ENCODE measurements at places on chromosomes 1 and 21.

GRCh38 chr1:214551436-214552173 is at the start of gene PTPN14:
TSS of gene PTPN14 (minus strand) at chr1:214551602. CDS start at chr1:214464803, 86,799 bp downstream.
- no peak for DNase-seq

DNA sequence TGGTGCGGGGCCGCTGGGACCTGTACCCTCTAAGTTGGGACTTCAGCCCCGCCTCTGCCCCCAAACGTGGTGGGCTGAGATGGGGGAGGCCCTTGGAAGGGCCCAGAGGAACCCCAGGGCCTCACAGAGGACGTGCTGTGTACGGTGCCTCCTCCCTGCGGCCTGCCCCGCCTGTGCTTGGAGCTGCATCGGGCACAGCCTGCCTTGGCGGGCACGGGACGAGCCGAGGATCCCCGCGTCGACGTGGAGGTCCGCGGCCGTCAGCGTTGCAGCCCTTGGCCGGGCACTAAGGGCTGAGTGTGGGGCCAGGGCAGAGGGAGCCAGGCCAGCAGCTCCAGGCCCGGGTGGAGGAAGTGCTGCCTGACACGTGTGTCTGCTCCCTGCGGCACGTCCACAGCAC is 43.4 kb downstream of the PRKCZ start:
- DNase-seq = no peak

DNA sequence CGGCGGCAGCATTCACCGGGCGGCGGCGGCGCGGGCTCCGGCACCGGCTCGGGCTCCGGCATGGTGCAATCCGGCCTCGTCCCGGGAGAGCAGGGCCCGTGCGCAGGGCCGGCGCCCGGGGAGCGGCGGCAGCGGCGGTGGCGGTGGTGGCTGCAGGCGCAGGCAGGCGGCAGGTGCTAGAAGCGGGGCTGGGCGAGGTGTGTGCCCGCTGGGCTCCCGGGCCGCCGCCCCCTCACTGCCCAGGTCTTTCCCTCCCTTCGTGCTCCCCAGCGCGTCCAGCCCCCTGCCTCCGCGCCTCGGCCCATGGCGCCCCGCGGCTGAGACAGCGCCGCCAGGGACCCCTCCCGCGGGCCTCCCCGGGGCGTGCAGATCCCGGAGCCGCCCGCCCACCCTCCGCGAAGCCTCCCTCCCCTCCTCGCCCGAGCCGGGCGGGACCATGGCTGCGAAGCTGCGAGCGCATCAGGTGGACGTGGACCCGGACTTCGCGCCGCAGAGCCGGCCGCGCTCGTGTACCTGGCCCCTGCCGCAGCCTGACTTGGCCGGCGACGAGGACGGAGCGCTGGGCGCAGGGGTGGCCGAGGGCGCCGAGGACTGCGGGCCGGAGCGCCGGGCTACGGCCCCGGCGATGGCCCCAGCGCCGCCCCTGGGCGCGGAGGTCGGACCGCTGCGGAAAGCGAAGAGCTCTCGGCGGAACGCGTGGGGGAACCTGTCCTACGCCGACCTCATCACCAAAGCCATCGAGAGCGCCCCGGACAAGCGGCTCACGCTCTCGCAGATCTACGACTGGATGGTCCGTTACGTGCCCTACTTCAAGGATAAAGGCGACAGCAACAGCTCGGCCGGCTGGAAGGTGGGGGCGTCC is 492 bp downstream of the FOXO6 start:
- no peak for DNase-seq

- no peak for DNase-seq
Observed at GRCh38 chr21:42298237-42298636, 17.0 kb downstream of the TFF3 start.

- no peak for DNase-seq
Observed at GRCh38 chr1:164876398-164877116, 317.6 kb downstream of the PBX1 start.

DNA sequence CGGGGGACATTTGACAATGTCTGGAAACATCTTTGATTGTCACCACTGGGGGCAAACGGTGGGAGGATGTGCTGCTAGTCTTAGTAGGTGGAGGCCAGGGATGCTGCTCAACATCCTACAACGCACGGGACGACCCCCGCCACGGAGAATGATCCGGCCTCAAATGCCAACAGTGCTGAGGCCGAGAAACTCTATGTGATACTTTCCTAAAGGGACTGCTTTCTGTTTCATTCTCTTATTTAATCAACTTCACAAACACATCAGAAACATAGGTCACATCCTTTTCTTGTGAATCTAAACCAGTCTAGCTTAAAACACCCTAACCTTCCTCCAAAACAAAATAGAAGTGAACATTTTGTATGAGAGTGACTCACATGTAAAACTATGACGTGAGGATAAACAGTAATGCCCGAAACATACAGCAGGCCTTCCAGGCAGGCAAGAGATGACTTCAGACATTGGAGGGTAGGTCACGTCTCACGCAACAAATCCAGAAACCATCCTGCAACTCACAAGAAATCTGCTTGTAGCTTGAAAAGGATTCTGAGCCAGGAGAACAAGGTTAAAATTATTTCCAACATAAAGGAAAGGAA is 37.2 kb upstream of the ETS2 start:
- DNase-seq = no peak

GRCh38 chr1:214213136-214213535 is 67.8 kb upstream of the SMYD2 start:
- no peak for DNase-seq

- no peak for DNase-seq
Observed at GRCh38 chr1:31159869-31160611, 79.6 kb downstream of the NKAIN1 start.

GRCh38 chr1:204716660-204717059 is 31.1 kb upstream of the LRRN2 start:
- DNase-seq = no peak

GRCh38 chr21:44756423-44757185 is 45.0 kb downstream of the UBE2G2 start:
- DNase-seq = no peak

GRCh38 chr1:61213245-61214011 is 131.1 kb downstream of the NFIA start:
- no peak for DNase-seq

- no peak for DNase-seq
Observed at GRCh38 chr1:150596976-150597375, 17.6 kb upstream of the MCL1 start.

DNA sequence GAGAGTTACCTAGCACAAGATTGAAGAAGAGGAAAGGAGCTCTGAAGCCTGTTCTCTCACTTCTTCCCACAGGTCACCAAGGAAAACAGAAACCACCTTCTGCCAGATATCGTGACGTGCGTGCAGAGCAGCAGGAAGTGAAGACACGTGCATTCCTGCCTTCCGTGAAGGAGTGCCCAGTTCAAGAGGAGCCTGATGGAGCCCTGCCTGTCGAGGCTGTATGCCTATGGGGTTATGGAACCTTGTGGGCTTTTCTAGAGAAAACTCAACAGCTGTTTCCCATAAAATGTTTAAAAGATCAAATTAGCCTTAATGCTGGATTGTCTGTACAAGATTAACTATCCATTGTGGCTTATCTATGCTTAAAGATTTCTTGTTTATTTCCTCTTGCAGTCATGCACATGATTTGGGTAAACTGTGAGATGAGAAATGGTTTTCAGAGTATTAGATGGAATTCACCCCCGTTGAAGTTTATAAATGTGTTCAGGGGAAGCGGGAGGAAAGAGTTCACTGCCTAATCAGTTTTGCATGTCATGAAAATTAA is 27.8 kb downstream of the NTPCR start:
- no peak for DNase-seq

DNA sequence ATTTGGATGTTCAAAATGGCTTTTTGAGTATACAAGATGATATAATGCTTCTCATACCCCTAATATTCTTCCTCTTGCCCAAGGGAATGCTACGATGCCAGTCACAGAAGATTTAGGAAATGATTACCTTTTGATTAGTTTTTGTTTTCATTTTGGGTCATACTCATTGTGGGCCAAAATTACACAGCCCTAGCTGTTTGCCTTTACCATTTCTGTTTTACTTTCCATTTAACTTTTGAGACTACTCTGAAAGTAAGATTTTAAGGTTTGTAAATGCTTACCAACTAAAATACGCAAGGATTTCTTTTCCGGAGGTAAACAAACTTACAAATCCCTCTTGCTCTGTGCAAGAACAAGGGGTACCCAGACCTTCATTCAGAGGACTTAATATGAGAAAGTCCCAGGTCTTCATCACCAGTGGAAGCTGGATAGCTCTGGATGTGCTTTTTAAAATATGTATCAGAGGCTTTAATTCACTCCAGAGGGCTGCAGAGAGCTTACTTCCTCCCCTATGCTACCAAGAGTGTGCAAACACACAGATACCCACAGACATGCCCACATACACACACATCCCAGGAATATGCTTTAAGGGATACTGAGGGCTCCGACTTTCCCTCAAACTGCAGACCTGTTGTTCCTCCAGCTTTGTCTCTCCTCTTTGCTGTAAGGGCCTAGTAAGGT is 631.4 kb downstream of the SMYD3 start:
- DNase-seq = no peak

DNA sequence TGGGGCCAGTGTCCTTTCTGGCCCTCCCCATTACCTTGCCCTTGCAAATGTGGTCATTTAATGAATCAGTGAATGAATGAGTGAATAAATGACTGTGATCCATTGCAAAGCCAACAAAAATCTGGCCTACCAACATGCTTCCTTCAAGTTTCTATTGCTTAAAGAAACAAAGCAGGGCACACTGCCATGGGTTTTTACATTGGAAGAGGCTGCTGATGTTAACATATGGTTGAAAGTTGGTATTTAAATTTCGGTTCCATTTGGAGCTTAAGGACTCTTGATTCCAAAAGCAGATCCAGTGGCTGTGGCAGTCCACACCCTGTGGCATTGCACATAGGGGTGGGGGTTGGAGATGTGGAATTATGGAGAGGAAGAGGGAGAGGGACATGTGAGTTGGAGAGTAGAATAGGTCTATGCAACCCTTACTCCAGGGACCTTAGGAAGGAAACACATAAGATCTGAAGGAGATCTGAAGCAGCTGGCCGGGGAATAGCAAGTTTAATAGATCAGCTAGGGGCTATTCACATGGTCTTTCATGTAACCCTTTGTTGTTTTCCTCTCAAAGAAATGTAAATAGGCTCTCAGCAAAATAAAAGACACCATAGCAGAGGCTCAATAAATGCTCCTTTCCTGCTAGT is 7.2 kb downstream of the ABCA4 start:
- DNase-seq = no peak

DNA sequence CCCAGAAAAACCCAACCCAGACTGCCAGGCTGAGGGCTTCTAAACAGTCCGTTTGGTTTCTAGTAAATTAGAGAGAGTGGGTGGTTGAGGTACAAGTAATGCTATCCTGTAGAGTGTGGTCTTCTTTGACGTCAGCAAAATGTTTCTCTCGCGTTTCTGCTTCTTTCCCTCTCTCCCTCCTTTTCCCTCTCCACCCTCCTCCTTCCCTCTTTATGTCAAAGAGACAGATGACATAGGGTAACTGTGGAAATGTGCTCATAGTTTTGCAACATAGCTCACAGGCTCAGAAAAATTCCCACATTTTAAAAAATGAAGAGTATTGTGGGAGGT is 158.3 kb downstream of the TOMM20 start:
- DNase-seq = no peak

GRCh38 chr1:53519421-53519820 is 60.2 kb downstream of the DMRTB1 start:
- no peak for DNase-seq

GRCh38 chr1:221015159-221015790 is 136.0 kb downstream of the HLX start:
- no peak for DNase-seq

DNA sequence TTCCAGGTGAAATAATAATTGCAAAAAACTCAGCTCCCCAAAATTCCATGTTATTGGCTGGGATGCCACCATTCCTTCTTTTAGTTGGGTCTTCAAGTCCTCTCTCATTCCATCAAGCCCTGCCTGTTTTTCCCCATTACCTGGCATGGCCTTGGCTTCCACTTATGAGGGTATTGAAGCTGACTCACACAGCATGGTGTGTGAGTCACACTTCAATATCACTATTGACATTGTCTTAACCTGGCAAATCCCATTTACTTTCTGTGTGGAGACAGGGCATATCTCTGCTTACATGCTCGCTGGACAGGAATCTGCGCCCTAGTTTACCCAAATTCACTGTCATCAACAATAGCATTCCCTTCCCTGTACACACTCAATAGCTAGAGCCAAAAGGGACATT is 1806.8 kb downstream of the BRINP3 start:
- DNase-seq = no peak

DNA sequence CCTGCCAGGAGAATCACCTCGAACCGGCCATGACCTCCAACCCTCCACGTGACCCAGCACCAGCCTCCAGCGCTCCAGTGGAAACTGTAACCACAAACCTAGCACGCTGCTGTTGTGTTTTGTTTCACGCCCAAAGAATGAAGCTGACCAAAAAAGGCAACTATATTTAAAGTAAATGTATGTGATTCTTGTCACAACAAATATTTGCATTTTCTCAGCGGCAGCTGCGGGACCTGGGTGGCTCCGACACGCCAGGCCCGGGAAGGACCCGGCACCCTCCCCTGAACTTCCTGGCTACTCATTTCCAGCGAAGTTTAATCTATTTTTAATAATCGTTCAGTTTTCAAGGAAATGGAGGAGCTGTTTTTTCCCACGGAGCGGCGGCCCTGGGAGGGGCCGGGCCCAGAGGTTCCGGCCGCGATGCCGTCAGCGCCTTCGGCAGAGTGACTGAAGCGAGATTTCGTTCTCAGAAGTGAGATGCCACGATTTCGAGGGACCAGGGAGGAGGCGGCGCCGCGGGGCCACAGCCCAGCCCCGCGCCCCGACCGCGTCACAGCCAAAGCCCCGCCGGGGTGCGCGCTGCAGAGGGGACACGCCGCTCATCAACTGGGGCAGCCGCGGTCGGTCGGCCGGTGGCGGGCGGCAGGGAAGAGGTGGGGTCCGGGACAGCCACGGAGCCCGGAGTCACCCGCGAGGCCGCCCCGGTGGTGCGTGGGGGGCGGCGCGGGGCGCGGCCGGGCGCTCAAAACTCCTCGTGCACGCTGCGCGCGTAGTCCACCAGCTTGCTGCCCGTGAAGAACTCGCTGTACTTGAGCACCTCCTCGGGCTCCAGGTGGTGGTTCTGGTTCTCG is 3.0 kb upstream of the TNFRSF4 start:
- no peak for DNase-seq

DNA sequence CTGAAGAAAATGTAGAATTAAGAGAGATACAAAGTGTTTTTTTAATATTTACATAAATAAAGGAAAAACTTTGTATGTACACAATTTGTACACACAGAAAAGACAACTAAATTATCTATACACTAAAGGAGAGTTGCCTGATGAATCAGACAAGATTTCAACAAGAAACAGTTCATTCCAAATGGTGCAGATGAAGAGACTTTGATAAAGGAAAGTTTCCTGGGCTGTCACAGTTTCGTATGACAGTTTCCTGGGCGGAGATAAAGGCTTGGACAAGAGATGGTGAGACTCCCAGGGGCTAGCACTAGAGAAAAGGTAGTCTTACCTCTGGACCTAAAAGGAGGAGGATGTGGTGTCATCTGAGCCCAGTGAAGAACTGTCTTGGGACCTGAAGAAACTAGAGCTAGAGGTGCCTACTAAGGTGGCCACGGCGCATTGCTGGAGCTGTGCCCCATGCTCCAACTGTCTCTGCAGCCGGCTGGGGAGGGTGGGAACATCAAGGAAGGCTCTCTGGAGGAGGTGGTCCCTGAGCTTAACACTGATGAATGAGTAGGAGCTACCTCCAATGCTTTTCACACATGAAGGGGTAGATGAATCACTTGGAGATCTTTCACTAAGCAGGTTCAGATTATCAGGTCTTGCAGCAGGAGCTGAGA is 32.2 kb downstream of the ETS2 start:
- no peak for DNase-seq

All from caudate nucleus (tissue), 63 donors.